ENCODE measurements at places on chromosomes 4 and X.

DNA sequence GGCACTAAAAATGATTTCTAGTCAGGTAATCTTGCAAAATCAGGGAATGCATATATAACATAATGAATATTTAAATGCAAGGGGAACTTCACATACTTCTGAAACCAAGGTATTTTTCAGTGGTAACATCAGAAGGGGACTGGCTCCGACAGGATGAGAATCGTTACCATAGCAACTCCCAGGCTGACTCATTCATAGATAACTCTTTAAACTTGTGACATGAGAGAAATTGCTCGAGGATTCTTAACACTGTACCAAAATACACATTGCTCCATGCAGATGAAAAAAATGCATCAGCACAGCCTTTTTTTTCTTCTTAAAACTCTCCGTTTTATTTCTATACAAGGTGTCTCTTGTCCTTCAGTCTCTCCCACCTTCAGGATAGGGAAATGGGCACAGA, 114.3 kb downstream of the GABRB1 start:
- DNase-seq, result no peak

GRCh38 chr4:76905521-76905920, 7.6 kb upstream of the SOWAHB start:
- DNase-seq, result no peak

DNA sequence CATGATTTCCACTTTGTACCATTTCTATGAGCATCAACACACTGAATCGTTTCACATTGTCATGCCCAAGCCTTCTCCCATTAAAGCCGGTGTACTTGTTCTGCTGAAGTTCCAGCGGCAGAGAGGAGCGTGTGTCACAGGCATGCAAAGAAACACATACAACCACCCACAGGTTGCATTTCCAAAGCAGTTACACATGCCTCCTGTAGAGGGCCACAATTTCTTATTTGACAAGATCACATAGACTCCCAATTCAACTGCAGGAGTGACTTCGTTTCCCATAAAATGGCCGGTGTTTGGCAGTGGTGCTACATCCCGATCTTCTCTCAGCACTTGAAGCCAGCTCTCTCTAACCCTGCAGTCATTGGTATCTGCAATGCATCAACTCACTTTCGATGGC, 992.6 kb downstream of the NLGN4X start:
- DNase-seq, result no peak

DNA sequence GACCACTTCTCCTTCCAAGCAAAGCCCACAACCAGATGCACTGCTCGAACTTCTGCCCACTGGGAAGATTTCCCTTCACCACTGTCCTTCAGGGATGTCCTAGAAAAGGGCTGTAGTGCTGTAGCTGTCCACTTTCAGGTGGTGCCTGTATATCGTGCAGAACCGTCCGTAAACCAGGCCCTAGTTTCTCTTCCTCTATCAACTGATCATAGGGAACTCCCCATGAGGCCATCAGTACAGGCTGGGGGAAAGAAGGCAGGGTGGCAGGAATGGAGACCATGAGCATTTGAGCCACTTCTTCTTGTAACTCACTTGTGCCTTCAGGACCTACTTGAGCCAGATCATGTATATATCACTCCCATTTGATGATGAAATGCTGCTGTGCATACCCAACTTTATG, 57.3 kb upstream of the FAM9B start:
- DNase-seq, result no peak

DNA sequence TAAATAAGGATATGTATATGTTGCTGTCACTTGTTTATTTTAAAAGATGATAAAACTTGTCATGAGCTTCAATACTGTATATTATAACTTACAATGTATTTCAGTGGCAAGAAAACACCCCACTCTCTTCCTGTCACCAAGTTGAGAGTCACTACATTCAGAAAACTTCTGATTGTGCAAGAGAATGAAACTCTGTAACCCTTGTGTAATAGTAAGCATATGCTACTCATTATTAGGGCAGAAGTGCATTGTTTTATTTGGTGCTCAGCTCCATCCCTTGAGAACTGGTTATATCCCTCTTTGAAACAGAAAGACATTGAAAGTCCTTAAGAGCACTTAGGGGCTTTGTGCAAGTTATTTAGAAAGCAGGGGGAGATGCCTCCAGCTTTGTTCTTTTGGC, 594.5 kb downstream of the ARAP2 start:
- no peak for DNase-seq

DNA sequence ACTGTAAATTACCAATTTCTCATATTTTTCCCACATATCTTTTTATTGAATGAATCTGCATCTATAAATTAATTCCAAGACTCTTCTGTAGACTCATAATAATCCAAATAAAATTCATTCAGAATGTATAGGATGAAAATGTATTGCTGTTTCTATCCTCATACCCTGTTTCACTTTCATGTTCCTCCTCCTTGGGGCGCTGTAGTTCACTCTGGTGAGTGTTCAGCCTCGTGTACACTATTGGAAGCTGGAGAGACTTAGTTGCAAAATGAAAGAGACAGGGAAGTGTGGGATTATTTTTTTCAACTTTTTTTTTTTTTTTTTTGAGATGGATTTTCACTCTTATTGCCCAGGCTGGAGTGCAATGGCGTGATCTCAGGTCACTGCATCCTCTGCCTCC, 296.1 kb downstream of the TLL1 start:
- no peak for DNase-seq

DNA sequence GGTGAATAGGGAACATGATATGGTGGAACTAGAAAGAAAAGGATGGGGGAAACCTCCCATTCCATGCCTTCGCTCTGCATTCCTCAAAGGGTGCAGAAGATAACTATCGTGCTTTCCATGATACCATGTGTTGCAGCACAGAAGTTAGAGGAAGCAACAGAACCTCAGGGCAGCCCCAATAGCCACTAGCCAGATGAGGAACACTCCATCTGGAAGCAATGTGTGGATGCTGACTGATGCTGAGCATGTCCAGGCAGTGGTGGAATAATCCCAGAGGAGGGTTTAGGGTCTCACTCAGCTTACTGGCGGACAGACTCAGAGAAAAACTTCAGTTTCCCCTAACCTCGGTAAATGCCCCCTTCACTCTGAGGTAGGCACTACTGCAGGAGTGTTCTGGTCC, 7.5 kb downstream of the SMIM10 start:
- DNase-seq, result no peak

DNA sequence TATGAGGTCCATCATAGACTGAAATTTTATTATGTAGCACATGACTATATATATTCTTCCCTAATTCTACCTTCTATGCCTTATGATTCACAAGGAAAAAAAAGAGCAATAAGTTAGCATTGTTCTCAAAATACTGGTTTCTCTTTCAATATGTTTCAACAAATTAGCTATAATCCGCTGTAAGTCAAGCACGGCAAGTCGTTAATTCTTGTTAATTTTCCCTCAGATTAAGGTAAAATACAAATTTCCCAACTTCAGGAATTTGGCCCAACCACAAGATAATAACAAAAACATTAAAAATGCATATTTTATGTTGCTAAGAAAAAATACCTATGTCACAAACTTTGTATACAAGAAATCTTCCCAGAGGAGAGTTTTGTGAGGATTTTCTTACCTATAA, 296.5 kb upstream of the GALNTL6 start:
- no peak for DNase-seq

- no peak for DNase-seq
These were observed 23.6 kb upstream of the PACRGL start for GRCh38 chr4:20676501-20677197.

DNA sequence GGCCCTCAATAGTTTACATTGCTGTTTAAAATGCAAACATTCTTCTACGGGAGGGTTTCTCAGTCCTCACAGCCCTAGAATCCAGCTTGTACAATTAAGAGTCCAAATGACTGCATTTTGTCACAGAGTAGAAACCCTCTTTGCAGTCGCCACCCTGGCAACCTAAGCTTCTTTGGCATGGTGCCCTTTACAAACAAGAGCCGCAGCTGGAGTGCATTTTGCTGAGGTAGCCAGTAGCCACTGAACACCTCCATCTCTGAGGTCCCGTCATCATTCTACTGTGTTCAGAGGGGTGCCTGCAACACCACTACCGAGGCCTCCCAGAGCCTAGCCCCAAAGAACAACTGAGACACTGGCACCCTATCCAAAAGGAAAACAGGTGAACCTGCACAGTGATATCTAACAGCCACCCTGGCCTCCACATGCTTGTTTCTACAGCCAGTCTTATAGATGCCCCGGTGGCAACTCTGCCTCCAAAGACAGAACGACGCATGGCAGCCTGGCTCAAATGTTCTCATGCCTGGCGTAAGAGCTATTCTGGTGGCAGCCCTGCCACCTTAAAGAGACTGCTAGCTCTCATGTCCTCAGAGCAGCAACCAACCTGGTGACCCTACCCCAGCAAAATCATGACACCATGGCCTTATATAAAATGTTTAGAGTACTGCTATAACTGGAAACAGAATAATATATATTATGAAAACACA, 801.9 kb downstream of the TECRL start:
- DNase-seq, result no peak

GRCh38 chrX:2468261-2469195, 32.2 kb downstream of the DHRSX start:
- DNase-seq, result no peak

DNA sequence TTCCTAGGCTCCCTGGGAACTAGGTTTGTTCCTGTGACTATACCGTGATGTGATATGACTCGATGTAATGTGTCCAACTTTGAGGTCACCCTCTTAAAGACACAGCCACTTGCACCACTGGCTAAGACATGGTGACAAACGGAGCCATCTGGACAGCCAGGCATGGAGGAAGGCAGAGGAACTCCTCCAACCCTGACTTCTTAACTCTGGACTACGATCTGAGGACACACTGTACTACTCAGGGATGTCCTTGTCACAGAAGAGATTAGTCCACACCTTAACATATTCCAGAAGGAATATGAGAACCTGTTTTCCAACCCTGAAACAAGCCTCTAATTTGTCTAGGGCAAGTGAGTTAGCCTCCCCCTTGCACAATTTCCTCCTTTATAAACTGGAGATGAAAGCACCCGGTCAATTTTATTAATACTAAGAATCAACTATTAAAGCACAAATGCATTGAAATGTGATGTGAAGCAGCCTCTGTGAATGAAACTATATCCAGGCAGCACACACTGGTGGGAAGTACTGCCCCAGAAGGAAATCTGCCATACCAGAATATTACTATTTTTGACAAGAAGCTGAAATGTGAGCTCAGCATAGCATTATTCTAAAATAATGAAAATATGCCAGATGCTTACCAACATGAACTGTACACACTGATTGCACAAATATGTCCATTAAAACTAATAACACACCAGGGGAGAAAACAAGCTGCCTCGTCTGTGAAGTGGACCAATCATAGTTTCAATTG, 47.3 kb downstream of the TSPAN5 start:
- DNase-seq, result no peak
